ENCODE measurements at places on chromosomes 6 and 20.

- no peak for DNase-seq
Measured at GRCh38 chr6:21626756-21627155, 33.2 kb downstream of the SOX4 start.

DNA sequence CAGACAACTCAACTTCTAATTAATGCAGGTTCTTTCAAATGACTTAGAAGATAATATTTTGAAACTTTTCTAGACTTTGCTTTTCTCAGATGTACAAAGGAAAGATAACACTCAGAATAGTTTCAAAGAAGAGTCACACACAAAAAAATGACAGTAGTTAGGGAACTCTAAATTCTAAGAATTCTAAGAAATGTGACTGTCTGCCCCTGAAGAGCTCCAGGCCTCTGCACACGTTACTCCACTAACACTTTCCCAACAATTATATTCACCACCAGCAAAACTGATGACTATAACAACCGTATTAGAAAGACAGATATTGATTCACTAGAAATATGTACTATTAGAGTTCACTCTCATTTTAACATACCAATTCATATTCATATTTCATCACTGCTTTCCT lies 133.3 kb upstream of the SMLR1 start:
- DNase-seq = no peak

DNA sequence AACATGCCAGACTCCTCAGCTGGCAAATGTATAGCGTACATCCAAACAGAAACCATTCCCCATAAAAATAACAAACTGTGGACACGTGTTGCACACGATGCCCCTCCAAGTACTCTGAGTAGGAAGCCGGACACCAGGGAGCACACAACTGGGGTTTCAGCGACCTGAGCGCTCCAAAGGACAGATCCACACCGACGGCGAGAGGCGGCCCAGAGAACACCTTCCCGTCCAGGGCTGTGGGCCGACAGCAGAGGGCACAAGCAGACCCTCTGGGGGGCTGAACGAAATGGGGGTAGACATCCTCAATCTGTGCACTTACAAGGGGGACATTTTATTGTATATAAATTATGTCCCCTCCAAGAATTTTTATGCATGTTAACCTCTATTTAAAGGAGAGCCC lies 24.7 kb downstream of the TAF4 start:
- DNase-seq = no peak

GRCh38 chr20:58402305-58402704 lies 13.3 kb downstream of the VAPB start:
- DNase-seq = no peak

GRCh38 chr20:21981597-21982344 lies 276.3 kb downstream of the PAX1 start:
- DNase-seq = no peak

DNA sequence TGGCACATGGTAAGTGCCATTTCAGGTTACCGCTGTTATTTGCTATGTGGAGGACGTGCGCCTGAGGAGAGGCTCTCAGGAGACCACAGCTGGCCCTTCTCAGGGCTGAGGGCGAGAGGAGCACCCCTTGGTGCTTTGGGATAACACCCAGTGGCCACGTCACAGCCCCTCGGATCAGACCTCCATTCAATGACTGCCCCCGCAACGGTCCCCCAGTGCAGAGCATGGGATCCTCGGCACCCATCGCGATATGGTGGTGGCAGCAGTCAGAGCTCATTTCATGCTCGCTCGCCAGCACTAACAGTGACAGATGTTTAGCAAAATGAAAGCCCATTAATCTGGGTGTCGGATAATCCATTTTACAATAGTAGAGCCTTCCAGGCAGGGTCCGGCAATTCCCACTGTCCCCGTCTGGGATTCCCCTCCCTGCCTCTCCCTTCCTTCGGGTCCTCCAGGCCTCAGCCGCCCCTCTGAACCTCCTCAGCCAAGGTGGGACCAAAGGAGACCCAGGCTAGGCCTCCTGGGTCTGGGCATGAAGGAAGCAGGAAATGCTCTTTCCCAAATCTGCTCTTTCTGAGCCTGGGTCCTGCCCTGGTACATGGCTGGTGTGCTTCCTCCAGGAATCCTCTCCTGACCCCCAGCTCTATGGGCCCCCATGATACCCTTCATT lies 117.1 kb downstream of the GRM4 start:
- DNase-seq = no peak

DNA sequence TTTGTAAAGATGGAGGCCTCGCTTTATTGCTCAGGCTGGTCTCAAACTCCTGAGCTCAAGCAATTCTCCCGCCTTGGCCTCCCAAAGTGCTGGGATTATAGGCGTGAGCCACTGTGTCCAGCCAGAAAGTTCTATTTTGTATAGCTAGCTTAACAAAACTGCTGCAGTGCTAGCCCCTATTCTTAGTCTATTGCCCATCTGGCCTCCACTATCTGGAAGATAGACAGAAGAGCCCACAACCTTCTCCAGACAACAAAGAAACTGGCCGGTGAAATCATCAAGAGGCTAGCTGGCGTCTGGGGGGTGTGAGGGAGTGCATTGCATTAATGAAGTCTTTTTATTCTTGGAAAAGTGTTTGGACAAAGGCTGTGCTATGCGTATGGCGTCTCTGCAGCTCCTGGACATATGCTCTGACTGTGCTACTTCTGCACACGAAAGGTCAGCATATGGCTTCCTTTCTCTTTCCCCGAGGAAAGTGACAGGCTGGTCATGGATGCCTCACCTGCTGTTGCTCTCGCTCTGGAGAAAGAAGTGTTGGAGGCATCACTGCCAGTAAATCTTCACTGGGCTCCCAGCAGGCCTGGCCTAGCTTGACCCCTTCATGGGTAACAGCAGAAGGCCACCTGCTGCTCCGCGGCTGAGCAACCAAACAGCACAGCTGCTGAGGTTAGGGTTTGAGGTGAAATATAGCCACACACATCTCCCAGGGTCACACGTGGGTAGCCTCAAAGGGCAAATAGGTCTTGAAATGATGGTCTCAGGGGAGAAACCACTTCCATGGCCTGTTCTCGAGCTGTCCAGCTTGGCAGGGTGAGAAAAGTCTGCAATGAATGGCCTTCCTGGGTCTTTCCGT lies 95.1 kb upstream of the IYD start:
- DNase-seq = no peak

DNA sequence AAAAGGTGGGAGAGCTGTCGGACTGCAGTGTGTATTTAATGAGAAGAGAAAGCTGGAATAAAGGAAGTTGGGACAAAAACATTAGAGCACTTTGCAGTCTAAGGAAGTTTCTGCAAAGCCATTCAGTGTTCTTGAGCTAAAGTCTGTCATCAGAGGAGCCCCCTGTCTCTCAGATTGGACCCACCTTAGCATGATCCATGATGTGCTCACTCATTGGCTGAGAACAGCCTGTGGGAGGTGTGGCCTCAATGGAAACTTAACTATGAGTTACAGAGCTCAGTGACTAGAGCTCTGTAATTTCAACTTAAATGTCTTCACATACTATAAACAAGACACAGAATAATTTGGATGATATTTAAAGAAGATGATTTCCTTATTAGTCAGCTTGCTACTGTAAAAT lies 437.0 kb downstream of the BTBD3 start:
- DNase-seq = no peak

GRCh38 chr6:110567957-110568696 lies 91.7 kb upstream of the SLC22A16 start:
- no peak for DNase-seq

GRCh38 chr20:47659904-47660601 lies 125.2 kb downstream of the SULF2 start:
- DNase-seq = no peak

- no peak for DNase-seq
Measured at GRCh38 chr6:115750946-115751345, 309.7 kb downstream of the FRK start.

DNA sequence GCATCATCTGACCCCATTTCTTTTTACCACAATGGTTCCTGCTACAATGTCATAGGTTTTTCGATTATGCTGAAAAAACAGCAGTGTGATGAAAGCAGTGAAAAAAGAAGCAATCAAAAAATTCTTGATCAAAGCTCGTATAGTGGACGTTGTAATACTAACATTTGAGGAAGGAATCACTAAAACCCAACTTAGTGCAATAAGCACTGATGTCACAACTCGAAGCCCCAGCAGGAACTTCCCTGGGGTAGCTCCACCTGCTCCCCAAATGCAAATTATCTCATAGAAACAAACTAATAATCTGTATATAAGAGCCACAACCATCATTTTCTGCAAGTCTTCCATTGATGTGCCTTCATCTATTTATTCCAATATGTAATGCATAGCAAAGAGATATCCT lies 285.6 kb upstream of the SGK1 start:
- no peak for DNase-seq

All from cortex of kidney (tissue), 1 donor.